ENCODE measurements at places on chromosomes 12 and 14.

- no peak for DNase-seq
These were observed 75.2 kb downstream of the TNFAIP2 start for GRCh38 chr14:103198131-103199105.

DNA sequence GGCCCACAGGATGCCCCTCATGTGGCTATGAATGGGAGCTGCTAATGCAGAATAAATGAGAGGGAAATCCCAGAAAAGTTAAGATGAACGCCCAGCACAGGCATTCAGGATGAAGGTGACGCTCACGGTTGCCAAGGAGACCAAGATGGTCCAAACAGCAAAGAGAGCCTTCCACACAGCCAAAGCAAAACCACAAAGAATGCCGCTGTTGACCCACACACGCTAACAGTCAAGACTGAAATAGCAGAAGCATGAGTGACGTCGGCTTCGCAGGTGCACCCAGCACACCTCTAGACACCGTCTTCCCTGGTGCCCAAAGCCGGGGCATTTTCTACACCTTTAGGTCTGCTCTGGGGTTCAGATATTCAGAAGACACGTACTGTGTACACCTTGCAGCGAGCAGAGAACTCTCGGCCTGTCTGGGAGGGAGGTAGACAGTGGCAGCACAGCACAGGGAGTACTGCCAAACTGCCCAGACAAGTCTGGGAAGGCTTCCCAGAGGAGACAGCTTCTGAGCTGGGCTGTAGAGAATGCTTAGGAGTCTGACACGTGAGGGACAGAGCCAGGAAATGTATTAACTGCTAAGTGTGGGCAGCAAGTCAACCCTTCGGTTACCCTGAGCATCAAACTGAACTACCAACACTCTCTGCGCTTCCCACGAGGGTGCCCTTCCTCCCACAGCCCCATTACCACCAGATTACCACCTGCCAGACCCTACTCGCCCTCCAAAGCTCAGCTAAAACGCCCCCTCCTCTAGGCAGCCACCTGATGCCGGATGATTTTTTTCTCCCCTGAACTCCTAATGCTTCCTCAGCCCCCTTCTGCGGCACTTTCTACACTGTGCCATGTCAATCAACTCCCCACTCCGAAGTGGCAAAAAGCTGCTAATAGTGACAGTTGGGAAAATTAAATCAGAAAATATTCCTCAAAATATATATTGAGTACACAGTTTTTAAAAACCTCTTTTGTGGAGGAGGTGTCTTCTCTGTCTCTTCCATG, 50.1 kb downstream of the CCDC88C start:
- DNase-seq = no peak

DNA sequence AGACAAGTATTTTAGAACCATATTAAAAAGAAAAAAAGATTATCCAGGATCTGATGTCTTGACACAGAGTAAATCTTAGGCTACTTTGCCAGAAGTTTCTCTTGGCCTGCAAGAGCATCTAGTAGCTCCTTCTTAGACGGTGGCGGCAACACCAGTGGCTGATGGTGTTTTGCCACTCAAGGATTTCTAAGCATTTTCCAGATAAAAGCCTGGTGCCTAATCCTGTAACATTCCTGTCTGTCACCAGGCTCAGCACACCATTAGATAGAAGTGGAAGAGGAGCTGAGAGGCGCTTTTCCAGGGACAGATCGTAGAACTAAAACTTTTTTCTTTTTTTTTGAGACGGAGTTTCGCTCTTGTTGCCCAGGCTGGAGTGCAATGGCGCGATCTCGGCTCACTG, 14.0 kb downstream of the WNT5B start:
- DNase-seq = no peak

DNA sequence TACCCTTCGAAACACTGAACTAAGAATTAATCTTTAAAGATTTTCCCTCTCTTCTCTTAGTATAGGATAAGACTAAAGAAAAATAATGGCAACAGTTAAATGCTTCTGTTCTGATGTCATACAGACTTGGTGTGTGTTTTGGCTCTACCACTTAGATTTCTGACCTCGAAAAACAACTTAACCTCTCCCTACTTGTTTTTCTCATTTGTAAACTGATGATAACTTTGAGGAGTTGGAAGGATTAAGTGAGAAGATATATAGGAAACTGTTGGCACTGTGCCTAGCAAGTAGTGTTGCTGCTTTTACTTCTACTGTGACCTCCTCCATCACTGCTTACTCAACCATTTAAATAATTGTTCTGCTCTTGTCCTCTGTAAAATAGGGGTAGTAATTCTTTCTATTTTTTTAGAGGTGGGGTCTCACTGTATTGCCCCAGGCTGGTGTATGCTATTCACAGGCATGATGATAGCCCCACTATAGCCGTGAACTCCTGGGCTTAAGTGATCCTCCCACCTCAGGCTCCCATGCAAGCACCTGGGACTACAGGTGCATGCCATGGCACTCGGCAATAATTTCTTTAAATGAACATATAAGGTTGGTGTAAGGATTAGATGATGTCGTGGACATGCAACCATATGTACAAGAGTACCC, 22.4 kb downstream of the PALS1 start:
- DNase-seq = no peak

- no peak for DNase-seq
These were observed 30.1 kb upstream of the PNMA1 start for GRCh38 chr14:73744175-73744867.

DNA sequence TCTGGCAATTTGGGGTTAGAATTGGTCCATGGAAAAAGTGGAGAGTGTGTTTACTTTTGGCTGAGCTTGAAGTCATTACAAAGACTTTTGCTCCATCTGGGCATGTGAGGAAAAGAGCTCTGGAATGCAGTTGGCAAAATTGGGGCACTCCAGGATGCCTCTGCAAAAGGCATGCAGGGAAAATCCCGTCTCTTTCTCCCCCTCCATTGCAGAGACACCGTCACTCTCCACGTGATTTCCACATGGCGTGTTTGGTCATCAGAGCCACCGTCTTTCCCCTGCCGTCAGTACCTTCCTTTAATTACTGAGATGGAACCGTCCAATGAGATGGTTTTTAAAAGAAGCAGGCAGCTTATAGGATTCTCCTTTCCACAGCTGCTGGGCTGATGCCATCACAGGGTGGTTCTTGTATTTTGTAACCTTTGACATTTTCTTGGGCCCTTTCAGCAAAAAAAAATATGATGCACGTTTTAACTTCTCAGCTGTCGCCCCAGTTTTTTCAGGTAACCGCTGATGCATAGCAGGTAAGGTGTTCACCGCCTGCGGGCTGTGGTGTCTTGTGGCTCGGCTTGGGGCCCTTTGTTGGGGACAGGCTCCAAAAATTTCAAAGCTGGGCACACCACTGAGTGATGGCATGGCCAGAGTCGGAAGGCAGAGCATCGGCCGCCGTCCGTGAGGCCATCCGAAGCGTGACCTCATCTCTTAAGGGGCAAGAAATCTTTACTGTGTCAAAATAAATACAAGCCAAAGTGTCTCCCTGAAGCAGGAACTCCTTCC, 68.4 kb downstream of the CACNA1C start:
- no peak for DNase-seq

DNA sequence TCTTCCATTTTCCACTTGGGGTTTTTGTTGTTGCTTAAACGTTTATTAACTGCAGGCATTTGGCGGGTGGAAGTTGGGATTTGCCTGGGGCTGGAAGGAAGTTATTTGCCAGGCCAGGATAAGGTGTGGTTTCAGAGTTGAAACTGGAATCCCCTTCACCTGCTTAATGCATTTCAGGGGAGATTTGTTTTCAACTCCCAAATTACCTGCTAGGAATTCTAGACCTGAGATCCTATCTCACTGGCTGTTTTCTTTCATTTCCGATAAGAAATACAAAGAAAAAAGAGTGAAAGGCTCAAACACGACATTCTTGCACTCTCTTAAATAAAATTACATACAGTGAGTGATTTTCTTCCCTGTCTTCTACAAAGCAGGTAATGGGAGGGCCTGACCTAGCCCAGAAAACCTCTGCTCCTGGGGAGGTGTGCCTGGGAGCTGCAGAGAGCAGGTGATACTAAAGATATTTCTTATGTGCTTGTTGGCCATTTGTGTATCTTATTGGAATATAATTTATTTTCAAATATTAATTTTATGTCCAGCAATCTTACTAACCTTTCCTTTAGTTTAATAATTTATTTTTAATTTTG, 278.2 kb downstream of the ZFP36L1 start:
- no peak for DNase-seq

- DNase-seq = no peak
These were observed 21.4 kb upstream of the SEL1L start for GRCh38 chr14:81555051-81555450.

GRCh38 chr12:66786531-66787308, 107.8 kb upstream of the GRIP1 start:
- DNase-seq = no peak

- DNase-seq = no peak
These were observed 144.2 kb downstream of the PLEKHA5 start for GRCh38 chr12:19273482-19274330.

DNA sequence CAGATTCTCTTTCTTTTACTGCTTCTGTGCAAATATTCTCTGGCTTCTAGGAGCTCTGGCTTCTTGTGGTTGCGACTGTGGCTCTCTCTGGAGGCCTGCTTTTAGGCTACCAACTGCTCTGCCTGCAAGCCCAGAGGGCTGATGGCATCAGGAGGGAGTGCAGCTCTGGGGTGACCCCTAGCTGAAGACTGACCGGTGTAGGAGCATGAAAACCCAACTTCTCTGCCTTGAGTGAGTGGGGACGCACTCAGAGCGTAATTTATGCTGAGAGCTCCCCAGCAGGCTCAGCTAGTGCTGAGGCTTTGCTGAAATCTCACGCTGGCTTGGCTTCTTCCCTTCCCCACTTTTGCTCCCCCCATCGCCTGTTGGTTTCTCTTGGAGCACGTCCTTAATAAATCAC, 29.9 kb upstream of the RBM19 start:
- no peak for DNase-seq

DNA sequence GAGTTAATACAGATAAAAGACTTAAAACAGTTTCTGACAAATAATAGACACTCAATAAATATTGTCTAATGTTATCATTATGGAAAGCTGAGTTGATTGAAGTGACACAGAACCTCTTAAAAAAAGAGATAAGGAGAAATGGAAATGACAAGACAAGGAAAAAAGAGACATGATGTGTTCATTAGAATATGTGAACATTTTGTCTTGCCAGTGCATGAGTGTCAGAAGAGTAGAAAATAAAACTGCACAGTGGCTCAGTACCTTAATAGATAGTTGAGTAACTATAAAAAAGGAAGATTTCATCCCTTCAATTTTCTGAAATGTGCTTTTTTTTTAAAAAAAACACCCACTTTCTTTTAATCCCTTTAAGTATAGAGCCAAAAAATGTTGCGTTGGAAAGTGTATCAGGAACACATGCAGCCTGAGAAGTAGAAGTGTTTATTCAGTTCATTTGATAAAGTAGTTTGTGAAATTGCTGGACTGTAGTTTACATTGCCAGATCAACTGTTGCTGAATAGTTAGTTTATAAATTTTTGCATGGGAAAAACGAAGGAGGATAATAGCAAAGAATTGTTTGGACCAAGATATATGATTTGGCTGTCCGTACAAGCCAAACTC, 56.6 kb upstream of the ACSS3 start:
- no peak for DNase-seq

- DNase-seq = no peak
These were observed 1397.2 kb downstream of the LRFN5 start for GRCh38 chr14:43003845-43004244.

- DNase-seq = peak; percentile 54
These were observed at the start of gene UNC79 for GRCh38 chr14:93430315-93431035. Gene UNC79 (plus strand): TSS chr14:93430939. CDS start chr14:93431030, 91 bp downstream.

DNA sequence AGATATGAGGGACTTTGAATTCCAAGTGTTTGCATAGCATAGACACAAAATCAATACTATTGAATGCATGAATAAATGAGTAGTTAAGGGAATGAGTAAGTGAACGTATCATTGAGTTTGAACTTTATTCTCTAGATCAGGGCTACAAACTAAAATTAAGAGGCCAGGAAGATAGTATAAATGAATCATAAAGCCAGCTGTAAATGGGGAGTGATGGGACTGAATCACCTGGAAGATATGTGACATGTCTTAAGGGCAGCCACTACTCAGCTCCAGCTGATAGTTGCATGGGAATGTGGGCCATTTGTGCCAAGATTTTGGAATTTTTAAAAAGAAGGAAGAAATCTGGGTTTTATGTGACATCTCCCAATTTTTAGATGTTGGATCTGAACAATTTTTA, 229.9 kb downstream of the AKAP6 start:
- no peak for DNase-seq

GRCh38 chr12:46773586-46774321, 52.0 kb downstream of the SLC38A4 start:
- no peak for DNase-seq

- no peak for DNase-seq
These were observed 203.1 kb upstream of the CNOT2 start for GRCh38 chr12:70040141-70040540.

GRCh38 chr12:109704371-109705098, 9.1 kb upstream of the FAM222A start:
- DNase-seq = no peak

DNA sequence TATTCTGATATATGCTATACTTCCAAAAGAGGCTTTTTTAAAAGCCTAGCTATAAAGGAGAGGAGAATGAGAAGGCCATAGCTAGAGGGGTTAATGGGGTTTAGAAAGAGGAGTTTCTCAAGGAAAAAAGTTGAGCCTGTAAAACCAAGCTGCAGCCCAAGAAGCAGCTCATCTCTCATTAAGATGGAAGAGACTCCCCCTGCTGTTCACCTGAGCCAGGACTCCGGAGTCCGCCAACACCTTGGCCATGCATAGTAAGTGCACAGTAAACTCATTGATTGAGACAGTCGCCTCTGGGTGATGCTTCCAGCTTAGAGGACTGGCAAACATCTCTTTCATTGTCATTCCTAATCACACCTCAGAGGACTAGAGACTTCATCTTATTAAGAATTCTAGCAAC, 46.2 kb downstream of the ANO2 start:
- no peak for DNase-seq

DNA sequence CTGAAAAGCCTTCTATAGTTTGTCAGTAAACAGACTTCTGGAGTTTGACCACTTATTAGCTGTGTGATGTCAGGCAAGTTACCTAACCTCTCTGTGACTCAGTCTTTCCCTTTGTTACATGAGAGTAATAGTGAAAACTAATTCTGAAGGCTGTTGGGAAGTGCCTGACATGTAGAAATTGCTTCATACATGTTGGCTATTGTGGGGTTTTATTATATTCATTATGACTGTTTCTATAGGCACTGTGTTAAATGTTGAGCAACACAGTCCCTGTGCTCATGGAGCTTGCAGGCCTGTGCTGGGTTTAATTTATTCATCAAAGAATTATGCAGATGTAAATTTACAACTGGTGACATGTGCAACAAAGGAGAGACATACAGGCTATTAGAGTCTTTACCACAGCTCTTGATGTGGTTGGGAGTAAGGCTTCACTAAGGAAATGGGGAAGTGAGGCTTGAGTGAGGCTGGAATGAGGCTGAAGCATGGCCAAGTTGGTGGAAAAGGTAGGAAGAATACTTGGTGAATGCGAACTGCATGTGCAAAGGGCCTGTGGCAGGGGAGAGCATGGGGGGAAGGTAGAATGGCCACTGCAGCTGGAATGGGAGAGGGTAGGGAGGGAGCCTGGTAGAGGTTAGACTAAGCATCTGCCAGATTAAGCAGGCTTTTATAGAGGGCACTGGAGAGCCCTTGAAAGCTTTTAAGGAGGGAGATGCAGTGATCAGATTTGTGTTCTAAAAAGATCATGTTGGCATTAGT, 236.4 kb upstream of the CRY1 start:
- DNase-seq = no peak

Measured in neuronal stem cell (in vitro differentiated cells).